NCI-H460 (cell line): ENCODE measurements at places on chromosomes 1 and 21.

DNA sequence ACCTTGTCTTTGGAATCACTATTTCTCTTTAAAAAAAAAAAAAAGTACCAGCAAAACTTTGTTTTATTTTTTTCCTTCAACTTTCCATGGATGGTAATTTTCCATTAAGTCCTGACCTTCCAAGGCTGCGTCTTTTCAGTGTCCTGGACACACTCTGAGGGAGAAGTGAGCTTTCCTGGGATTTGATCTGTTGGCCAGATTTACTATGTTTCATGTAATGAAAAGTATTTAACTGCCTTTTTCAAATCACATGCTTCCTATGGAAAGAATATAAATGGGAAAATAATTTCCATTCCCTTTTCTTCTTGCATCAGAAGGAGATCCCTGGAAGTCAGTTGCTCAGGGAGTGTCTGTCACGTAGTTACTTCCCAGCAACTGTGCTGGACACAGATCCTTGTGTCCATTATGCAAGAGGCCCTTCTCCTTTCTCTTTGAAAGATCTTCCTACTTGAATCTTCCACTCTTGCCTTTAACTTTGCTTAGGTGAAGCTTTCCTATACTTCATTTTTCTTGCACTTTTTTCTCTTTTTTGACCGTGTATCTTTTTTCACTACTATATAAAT lies 59.3 kb downstream of the CENPF start:
- DNase-seq, result no peak

- DNase-seq, result no peak
Observed at GRCh38 chr21:41011098-41011731, 156.7 kb upstream of the BACE2 start.

DNA sequence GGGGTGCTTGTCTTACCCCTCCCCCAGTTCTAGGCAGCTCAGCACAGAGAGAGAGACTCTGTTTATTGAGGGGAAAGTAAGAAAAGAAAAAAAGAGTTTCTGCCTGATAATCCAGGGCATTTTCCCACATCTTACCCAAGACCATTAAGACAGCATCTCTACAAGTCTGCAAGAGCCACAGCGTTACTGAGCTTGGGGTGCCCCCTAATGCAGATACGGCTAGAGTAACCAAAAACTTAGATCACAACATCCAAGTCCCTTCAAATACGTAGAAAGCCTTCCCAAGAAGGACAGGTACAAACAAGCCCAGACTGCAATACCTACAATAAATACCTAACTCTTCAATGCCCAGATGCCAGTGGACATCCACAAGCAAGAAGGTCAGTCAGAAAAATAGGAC lies 6.2 kb upstream of the TEX50 start:
- DNase-seq, result no peak

- no peak for DNase-seq
Observed at GRCh38 chr1:10646347-10646861, 150.0 kb downstream of the CASZ1 start.

DNA sequence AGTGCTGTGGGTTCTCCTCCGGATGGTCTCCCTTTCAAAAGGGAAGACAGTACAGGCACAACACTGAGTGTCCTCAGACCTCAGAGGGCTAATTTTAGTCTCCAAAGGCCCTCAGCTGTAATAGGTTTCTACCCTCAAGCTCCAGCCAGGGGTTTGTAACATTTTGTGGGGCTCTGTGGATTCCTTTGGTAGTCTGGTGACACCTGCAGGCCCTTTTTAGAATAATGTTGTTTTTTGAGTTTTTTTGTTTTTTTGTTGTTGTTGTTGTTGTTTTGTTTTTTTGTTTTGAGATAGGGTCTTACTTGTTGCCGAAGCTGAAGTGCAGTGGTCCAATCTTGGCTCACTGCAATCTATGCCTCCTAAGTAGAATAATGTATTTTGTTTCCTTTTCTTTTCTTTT lies 15.0 kb upstream of the TMEM201 start:
- no peak for DNase-seq

DNA sequence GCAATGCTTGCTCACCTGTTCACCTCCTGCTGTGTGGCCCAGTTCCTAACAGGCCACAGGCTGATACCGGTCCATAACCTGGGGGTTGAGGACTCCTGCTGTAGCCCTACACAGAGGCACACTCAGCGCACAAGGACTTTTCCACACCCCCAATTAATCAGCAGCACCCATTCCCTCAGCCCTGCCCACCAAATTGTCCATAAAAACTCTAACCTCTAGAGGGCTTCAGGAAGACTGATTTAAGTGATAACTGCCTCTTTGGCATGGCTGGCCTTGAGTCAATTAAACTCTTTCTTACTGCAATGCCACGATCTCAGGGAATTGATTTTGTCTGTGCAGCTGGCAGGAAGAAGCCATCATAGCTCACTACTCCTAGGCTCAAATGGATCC lies 71.3 kb upstream of the MUTYH start:
- no peak for DNase-seq

DNA sequence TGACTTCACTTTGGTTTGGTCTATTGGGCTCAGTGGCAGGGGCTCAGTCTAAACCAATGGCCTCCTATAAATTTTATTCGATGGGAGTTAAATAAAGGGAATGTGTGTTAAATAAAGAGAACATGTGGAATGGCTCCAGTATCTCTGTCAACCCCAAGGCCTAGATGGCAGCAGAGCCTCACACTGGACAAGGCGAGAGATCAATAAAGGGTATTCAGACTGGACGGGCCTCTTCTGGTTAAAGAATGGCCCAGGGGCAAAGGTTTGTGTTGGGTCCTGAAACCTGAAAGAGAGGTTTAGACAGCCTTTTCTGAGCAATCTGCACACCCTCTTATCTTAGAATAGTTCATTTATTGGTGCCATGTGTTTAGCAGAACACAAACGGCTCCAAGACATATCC lies 34.7 kb downstream of the SH3BP5L start:
- no peak for DNase-seq

DNA sequence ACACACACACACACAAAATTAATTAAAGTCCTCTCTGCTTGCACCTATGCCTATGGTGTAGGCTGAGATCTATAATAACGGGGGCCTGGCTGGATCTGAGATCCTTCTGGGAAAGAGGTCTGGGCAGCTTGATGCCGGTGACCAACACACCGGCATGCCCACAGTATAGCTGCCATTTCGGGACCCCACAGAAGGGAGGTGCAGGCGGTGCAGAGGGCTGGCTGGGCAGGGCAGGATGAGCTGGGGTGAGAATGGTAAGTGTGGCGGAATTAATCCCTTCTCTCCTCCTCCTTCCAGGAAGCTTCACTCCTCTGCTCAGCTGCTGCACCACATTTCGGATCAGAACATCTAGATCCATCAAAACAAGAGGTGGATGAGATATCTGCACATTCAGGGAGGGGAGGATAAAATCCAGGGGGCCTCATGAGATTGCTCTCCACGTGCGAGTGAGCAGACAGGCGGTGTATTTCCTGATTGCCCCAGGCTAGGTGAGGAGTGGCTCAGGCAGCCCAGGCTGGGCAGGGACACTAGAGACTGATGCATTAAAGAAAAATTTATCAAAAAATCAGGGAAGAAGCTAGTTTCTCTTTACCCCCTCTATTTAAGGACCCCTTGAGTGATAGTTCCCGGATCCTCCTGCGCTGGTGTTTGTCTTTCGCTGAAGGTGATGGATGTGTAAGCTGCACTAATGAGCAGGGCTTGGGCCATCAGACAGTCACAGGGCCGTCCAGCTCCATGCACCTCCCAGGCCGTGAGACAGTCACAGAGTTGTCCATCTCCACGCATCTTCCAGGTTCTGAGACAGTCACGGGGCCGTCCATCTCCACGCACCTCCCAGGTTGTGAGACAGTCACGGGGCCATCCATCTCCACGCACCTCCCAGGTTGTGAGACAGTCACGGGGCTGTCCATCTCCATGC lies 449.9 kb downstream of the PTPRU start:
- DNase-seq, result no peak

GRCh38 chr1:61612602-61613001 lies 112.3 kb downstream of the TM2D1 start:
- no peak for DNase-seq

DNA sequence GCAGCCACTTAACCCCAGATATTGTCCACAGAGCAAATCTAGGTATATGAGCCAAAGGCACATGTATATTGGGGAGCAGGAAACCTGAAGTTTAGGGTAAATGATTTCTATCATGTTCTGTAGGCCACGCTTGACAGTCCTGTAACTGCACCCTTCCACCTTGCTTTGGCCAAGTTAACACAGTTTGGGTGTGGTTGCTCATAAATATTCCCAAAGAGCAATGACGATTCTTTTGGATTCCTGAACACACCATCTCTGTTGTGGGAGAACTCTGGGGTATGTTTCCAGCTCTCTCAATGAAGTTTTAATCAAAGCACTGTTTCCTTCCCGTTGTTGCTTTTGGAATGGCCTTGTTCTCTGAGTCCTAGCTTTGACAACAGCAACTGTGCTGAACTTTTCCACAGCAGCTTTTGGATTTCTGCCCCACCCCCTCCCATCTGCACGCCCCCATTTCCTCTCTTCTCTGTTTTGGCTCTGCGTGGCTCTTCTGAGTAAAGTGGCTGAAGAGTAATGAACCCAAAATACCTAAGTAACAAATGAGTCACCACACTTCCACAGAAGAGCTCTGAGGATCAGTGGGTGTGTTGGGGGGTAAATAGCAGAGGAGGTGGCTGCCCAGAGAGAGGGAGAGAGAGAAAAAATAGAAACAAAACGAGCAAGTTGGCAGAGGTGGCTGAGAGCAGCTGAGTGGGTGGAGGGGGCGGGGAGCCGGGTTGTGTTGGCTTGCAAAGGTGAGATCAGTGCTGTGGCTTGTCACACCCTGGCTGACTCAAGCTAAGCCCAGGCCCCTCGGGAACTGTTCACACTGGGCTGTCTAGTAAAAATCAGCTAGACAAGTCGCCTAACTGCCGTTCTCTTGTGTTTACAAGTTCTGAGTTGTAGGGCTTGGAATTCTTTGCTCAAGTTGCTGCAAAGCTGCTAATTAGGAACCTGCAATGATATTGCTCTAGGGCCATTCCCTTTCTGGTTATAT lies 26.9 kb upstream of the RAP1A start:
- DNase-seq, result peak; percentile 20

DNA sequence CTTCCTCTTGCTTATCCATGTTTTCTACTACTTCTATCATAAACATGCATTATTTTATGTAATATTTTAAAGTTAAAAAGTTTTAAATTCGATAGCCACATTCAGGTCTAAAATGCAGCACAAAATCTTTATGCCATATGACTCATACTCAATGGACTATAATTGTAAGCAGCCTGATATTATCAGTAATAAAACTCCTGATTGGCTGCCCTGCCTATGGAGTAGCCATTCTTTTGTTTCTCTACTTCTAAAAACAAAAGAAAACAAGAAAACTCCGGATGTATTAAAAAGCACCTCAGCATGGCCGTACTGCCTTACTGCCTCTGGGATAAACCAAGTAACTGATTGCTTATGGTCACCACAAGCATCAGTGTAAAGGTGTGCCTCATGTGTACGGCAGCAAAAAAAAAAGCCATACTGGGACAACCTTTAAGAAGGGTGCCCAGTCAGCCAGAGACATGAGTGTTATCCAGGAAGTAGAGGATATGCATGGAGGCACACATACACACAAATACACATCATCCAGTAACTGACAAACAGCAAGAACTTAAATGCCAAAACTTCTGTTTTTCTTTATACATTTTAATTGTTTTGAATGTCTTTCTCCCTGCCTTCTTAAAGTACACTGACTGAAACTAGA lies 9.2 kb downstream of the SLC35D1 start:
- DNase-seq, result no peak

DNA sequence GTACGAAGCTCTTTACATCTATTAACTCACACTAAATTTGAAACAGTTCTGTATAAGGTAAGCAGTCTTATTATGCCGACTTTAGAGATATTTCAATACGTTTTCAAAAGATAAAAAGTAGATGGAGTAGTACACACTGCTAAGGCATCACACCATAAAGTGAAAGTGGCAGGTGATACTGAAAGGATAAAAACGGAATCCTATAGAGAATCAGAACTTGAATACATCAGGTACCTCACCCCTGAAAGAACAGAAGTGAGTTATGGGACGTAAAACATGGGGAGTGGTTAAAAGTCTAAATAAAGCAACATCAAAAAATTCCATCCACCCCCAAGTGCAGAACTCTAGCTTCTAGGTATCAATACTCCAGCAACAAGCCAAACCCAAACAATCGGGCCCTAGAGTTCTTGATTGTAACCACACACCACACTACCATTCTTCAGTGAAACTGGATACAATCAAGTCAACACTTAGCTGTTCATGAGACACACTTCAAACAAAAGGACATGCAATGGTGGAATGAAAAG lies 142.6 kb downstream of the SMYD3 start:
- no peak for DNase-seq

DNA sequence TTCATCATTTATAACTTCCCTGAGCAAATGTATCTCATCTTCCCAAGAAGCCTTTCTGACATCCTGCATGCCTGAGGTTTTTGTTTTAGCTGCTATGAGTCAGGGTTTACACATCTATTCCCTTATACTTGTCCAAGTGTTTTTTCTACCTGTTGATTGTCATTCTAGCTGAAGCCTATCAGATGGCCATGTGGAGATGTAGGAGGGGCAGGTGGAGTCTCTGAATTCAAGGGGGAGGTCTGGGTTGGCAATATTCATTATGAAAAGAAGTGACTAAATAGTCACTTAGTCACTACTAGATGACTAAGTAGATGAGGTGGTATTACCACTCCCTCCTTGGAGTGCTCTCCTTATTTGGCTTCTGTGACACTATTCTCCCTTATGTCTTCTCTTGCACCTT lies 52.4 kb downstream of the XCL1 start:
- no peak for DNase-seq

DNA sequence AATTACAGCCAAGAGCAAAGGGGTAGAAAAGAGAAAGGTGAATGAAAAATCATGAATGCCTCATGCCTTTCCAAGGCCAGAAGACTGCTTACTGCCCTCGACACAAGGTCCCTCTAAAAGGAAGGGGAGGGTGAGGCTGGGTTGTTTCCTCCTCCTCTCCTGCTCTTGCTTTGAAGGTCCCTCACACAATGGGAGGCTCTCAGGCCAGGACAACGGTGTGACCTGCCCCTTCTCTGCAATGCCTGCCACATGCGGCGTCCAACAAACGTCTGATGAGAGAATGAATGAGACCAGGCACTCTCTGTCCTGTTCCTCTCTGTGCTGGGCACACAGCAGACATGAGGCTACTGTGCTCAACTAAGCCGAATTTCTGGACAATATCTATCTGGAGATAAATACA lies 51.3 kb downstream of the SSBP3 start:
- DNase-seq, result no peak

DNA sequence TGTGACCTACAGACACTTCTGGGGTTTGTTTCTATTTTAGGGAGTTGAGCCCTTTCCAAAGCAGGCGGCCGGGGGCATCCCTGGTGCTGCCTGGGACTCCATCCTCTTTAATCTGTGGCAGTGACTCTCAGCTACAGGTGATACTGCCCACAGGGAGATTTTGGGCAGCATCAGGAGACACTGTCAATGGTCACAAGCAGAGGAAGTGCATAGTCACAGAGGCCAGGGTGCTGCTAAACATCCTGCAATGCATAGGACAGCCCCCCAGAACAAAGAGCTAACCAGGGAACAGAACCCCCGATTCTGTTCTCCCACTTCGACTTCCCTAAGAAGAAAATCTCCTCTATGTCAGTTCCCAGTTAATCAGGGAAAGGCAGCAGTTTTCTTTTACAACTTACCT lies 66.2 kb downstream of the TEX35 start:
- DNase-seq, result no peak
